ENCODE measurements at places on chromosomes 3 and 15.
A peak's percentile ranks its signal among the peaks of the same experiment; 100 is the strongest.

- no peak for DNase-seq
Measured at GRCh38 chr3:180594631-180595558, 7.1 kb upstream of the TTC14 start.

- no peak for DNase-seq
Measured at GRCh38 chr3:41330465-41330864, 131.2 kb downstream of the CTNNB1 start.

- peak; percentile 80 for DNase-seq
Measured at GRCh38 chr3:15361494-15362214, 29.3 kb upstream of the SH3BP5 start.

- no peak for DNase-seq
Measured at GRCh38 chr3:187996609-187997008, 157.3 kb upstream of the LPP start.

GRCh38 chr3:34264337-34265041 lies 466.1 kb downstream of the PDCD6IP start:
- no peak for DNase-seq

- DNase-seq, result peak; percentile 14
Measured at GRCh38 chr3:127135241-127136023, 57.5 kb upstream of the PRR23E start.

DNA sequence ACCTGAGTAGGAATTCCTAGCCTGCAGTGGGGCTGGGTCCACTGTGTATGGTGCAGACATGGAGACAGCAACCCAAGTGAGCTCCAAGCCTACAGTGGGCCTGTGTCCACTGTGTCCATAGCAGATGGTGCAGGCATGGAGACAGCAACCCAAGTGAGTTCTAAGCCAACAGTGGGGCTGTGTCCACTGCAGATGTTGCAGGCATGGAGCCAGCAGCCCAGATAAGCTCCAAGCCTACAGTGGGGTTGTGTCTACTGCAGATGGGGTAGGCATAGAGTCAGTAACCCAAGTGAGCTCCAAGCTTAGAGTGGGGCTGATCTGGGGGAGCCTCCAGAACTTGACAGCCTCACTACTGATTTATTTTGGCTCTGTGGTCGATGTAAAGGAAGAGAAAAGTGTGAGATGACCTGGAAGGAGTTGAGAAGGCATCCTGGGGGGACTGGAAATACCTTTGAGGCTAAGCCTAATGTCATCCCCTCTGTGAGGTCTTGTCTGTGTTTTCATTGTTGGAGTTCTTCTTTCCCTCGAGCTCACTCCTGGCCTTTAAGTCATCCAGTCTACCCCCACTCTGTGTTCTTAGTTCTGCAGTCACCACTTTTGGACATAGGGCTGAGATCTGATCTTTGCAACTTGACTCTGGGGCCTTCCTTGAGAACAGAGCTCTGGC lies 22.4 kb upstream of the IL16 start:
- no peak for DNase-seq

Data from stimulated activated CD4-positive, alpha-beta T cell treated with anti-CD3 and anti-CD28 coated beads, Interleukin-1b, Interleukin-23, amount 100 ng/mL, for 48 hours (primary cell).